NCI-H1105 treated with DMSO at 0.1 percent for 48 hours (cell line): ENCODE measurements at places on chromosomes 4 and X.

DNA sequence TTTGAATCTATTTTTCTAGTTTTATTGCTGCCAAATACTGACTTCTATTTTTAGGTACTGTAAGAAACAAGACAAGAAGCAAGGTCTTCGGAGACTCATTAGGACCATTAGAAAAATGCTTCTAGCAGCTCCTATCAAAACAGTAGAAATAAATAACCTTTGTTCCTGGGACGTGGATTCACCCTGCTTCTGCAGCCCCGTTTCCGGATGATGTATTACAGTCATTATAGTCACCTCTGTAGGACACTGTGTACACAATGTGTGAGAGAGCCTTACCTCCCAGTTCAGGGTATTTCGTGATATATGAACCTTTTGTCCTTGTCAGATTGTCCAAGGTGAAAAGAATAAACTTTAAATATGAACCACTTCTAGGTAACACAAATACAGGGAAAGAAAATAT is 484.0 kb upstream of the TECRL start:
- no peak for DNase-seq

DNA sequence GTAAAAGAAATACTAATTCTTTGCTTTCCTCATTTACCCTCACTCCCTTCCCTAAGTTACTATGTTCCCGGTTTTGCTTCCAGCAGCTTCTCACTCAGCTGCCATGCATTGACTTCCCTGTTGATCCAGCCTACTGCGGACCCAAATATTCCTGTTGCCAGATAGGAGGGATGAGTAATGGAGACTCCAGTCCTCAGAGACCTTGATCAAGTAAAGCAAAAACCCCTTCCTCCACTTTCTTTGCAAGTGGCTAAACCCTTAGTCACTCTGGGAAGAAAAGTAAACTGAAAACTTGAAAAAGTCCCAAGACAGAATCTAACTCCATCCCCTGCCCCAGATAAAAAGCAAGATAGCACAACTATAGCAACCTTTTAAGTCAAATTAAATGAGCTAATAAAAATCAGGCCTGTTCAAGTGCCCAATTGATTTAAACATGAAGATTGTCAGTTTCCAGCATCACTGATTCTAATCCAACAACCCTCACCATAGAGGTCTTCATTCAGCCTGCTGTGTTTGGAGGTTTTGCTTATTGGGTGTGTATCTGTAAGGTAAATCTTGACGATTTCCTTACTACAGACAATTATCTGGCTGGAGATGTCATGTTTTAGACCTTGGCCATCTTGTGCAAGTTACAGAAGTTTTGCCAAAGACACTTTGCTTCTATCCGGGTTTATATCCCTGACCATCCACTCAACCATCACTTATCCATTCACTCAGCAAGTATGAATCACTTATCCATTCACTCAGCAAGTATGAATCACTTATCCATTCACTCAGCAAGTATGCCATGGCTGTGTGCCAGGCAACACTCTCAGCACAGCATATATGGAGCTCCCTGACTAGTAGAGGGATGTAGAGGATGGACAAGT is 17.6 kb downstream of the FGFBP1 start:
- DNase-seq, result peak; percentile 34

DNA sequence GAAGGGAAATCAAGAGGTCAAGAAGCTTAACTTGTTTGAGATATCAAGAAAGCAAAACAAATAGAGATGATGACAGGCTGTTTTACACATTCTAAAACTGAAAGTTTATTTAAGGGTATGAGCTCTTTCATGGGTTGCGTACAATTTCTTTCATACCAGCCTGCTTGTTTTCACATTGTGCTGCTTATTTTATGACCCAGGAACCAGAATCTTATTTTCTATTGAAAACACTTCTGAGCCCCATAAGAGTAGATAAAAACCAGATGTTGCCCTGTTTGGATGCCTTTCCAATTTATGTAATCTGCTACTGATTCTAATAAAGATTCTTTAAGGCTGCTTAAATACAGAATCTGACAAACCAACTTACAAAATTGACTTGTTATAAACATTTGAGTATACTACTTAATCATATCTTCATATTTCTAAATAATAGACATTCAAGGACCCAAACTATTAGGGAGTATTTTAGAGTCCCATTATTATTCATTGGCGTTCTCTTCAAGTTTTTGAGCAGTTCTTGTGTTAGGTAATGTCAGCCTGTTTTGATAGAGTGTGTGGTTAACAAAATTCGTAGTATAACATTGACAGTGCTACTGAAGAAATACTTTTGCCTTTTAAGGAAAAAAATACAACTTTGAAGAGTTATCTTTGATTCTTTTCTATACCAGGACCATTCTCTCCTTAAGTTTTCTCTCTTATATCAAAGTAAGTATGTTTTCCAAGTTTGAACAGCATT is 74.4 kb downstream of the PDLIM5 start:
- no peak for DNase-seq

DNA sequence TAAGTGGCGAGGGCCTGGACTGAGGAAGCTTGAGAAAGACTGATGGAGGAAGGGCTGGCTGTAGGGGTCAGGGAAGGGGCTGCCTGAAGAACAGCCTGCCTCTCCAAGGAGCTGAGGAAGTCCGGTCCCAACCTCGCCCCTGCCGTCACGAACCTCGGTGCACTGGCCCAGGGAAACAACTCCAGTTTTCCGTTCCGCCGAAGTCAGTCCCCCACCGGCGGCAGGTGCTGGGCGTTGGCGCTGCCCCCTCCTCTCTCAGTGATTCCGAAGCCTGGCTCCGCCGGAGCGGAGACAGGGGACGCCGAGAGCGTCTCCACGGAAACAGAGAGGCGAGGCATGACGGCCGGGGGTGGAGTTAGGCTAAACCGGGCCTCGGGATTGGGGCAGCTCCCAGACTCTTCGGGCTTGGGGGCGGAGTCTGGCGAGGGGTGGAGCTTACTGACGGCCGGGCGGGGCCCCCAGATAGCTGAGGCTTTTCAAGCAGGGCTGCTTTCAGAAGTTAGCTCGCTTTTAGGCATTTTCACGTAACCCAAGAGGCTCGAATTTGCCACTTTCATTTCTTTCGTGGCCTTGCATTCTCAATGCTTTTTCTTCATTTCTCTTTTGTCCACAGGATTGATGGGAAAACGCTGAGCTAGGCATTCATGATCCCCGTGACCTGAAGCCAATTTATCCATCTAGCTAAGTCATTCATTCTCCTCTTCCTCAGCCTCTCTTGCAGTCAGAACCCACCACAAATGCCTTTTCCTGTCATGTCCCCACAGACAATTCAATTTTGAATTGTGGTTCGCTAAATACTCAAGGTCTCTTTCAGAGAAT is at the start of gene TTC29:
Gene TTC29 (minus strand): TSS at position 309 of the 819 bp plus-strand sequence. CDS start 5,969 bp downstream, outside the sequence.
- DNase-seq, result peak; percentile 82

- no peak for DNase-seq
These were observed 92.0 kb downstream of the FNIP2 start for GRCh38 chr4:158860856-158861255.
